ENCODE measurements at places on chromosomes 4 and X.

DNA sequence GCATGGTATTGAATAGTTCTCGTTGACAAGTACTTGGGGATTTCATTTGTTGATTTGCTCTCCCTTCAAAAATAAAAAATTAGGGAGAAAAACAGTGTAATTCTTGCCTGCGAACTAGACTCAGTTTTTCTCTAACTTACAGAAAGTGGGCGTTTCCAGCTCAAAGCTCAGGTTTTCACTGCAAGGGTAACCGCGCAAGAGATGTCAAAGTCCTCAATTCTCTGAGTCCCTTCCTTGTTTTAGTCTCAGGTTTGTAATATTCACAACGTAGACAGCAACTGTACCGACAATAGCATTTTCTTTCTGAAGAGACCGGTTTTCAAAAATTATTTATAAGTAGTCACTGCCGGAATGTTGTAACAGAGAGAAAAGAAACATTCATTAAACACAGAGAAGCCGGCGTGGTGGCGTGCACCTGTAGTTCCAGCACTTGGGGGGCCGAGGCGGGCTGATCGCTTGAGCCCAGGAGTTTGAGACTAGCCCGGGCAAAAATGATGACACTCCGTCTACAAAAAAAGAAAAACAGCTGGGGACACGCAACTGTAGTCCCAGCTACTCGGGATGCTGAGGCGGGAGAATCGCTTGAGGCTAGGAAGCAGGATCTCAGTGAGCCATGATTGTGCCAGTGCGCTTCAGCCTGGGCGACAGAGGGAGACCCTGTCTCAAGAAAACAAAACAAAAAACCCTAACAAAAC is 774 bp downstream of the ZCCHC4 start:
- no peak for DNase-seq

- no peak for DNase-seq
These were observed 620.9 kb downstream of the TLL1 start for GRCh38 chr4:166493924-166494345.

DNA sequence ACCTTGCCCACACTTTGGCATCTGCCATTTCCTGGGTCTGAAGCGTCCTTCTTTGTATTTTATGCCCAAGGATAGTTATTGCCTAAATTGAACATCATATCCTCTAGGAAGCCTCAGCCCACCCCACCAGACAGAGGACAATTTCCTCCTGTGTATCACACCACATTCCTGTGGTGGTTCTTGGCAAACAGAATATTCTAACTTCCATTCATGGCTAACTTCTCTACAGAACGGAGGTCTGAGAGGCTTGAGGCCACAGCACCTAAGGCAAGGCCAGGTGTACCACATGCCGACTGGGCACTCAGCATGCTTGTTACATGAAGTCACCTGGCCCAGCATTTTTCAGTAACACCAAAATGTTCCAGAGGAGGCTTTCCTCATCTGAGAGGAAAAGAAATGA is 42.4 kb downstream of the CD99L2 start:
- no peak for DNase-seq

- peak; percentile 94 for DNase-seq
These were observed 1.1 kb downstream of the TMEM131L start for GRCh38 chr4:153466949-153467896.

- DNase-seq = peak; percentile 4
These were observed 497 bp downstream of the HPGD start for GRCh38 chr4:174521800-174522182.

All from GM06990 (cell line).